ENCODE measurements at places on chromosomes 16 and 17.
A peak's percentile ranks its signal among the peaks of the same experiment; 100 is the strongest.

- no peak for DNase-seq
These were observed 50.4 kb downstream of the ARHGAP27 start for GRCh38 chr17:45382226-45382625.

DNA sequence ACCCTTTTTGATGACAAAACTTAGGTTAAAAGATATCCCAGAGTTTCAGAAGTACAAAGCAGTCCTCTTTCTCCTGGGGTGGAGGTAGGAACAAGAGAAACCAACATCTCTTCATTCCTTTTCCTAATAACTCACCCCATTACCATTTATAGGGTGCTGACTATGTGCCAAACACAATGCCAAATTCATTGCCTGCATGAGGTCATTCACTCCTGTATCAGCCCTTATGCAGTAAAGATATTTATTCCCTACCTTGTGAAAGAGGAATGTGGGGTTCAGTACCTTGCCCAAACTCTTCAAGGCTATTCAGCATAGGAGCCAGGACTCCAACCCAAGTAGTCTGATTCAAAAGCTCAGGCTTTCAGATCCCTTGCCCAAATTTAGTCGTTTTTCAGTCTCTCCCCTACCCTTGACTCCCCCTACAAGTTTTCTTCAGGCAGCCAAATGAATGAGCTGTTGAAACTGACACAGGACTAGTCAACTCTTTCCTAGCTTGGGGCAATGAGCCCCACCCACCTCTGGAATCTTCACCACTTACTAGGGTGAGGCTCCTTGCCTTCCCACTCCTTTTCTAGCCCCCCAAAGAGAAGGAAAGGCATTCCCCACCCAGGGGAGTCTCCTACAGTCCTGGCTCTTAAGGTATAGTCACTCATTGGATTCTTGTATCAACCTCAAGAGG is 5.9 kb downstream of the KRT14 start:
- no peak for DNase-seq

DNA sequence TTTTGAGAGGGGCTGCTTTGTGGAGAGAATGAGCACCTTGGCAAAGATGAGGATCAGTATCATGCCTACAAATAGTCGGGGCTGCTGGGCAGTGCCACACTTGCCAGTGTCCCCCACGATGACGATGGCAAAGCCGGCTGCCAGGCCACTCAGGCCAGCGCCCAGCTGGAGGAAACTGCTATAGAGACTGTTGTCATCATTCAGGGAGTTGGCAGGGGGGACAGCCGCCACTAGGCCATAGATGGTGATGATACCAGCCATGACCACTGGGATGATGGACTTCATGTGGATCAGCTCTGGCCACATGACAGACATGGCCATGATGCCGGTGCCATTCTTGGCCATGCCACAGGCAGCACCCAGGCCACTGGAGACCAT is 23.8 kb downstream of the MINK1 start:
- DNase-seq = no peak

GRCh38 chr16:14335297-14335696 is 264.2 kb downstream of the MRTFB start:
- no peak for DNase-seq

- no peak for DNase-seq
These were observed 4.7 kb upstream of the FAAP100 start for GRCh38 chr17:81556863-81557262.

- DNase-seq = no peak
These were observed 120.2 kb upstream of the XYLT1 start for GRCh38 chr16:17590711-17591654.

- no peak for DNase-seq
These were observed 47.4 kb upstream of the PSMD7 start for GRCh38 chr16:74249254-74249653.

- DNase-seq = no peak
These were observed 28.5 kb downstream of the TNS4 start for GRCh38 chr17:40472733-40473452.

DNA sequence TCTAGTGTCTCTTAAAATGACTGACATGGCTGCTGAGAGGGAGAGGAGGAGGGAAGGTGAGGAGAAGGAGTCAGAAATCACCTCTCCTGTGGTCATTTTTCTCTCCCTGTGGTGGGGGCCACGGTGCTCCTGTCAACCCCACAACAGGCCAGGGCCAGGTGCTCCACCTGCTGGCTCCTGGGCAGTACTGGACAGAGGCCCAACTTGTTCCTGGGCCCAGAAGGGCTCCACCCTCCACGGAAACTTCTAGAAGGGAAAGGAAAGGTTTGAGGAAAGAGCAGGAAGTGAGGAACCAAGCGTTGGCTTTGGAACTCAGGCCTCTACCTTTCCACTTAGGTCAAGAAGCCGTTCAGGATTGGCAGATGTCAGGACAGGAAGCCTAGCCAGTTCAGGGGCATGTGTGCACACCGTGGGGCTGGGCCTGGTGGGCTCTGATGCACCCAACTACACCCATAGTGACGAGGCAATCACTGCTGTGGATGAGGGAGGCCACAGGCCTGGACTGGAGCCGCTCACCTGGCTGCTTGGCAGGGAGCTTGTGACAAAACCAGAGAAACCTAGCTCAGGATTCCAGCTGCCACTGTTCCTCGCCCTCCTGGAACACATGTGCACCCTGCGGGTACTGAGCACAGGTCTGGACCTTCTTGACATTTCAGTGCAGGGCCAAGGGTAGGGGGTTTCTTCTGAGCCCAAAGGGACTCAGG is 36.1 kb downstream of the WNT3 start:
- DNase-seq = no peak

DNA sequence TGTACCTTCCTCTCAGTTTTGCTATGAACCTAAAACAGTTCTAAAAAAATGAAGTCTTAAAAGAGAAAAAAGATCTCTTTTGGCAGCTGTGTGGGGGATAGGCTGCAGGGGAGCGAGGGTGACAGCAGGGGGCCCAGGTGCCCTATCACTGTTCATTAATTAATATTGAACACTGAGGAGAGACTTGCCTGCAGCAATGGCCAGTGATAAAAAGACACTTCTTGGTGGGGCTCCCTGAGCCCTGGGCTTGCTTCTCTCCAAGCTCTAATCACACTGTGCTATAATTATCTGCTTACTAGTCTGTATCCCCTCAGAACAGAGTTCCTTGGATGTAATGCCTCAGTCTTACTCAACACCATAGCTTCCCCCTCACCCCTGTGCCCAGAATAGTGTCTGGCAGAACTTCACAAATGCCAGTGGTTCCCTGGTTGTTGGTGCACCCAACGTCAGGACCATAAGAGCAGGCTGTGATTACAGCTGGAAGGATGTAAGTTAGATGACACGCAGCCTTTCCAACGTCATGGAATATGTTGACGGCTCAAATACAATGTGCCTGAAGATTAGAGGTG is 52.0 kb upstream of the IRX6 start:
- DNase-seq = no peak

- DNase-seq = peak; percentile 45
These were observed 35.1 kb downstream of the IGF2BP1 start for GRCh38 chr17:49031965-49032928.

- DNase-seq = no peak
These were observed 155.4 kb upstream of the FOXF1 start for GRCh38 chr16:86354641-86355513.

- no peak for DNase-seq
These were observed 11.1 kb downstream of the TSPOAP1 start for GRCh38 chr17:58317421-58318064.
